Stimulated activated naive CD8-positive, alpha-beta T cell treated with anti-CD3 and anti-CD28 coated beads, Interleukin-15, amount 100 ng/mL, for 72 hours (primary cell): ENCODE measurements at places on chromosomes 2 and 18.

DNA sequence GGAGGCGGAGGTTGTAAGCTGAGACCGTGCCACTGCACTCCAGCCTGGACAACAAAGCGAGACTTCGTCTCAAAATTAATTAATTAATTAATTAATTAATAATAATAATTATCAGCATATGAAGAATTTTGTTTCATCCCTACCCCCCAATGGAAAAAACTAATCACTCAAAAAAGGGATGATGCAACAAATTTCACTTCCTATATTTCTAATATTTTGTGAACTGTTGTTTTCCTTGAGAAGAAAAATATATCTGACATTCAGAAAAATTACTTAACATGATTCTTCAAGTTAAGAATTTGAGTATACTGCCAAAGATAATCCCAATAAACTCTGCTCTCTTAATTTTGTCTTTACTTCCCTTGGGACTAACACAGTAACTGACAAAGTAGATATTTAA lies 28.1 kb downstream of the EXOC6B start:
- no peak for DNase-seq

- no peak for DNase-seq
Measured at GRCh38 chr2:101111262-101111838, 39.8 kb downstream of the TBC1D8 start.

DNA sequence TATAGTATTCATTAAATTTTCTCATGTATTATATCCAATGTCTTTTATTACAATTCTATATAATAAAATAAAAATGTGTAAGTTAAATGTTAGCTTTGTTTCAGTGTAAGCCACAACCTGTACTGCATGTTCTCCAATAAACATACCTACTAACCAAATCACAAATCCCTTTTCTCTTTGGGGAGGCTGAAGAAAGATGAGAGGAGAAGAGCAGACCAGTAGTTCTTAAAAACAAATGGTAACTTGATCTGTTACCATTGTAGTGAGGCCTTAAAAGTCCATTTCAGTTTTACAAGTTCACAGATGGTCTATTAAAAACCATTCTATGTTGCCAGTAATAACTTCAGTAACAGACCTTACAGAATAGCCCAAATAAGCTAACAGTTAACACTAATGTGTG lies 100.5 kb downstream of the SOS1 start:
- no peak for DNase-seq

DNA sequence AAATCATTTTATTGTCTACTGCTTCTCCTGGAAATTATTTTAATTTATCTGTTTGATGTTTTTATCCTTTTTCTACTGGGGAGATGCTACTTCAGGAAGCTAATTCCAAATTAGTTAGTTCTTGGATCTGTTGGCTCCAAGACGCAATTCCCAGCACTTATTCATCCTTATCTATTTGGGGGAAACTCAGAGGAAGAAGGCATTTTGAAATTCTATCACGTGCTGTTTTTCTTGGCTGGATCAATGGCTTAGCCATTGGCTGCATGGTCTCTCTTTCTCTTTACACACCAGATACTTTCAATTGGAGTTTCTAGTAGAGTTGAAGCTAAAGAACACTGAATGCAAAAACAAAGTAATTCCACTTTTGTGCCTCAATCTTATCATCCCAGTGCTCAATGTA lies 98.3 kb downstream of the RAPGEF4 start:
- DNase-seq = no peak

DNA sequence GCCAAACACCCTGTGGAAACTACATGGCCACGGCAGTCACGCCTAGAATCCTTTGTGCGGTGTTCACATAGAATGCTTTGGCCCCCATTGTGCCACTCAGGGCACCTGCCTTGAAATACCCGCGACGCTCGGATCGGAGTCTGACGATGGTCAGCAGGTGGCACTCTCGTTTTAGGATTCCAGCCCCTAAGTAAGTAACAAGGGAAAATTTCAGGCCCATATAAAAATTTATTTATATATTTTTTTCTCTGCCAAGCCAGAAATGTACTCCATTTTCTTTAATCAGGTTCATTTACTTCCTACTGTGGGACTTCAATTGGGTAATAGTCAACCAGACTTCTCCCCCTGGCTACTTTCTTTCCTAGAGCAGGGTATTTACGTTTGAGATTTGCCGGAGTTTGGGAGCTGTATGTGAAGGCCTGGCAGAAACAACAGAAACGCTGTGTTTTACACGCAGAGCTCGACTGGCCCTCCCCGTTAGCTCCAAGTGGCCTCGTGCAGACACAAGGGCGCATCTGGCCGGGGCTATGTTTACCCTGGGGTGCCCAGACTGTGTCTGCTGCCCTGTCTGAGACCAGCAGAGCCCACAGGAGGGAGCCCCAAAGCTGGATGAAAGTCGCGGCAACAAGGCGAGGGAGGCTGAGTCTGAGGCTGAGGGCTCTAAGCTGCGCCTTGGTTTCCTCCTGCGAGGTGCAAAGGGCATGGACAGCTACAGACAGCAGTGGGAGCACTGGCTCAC lies 41.6 kb downstream of the LRRC30 start:
- DNase-seq = no peak

DNA sequence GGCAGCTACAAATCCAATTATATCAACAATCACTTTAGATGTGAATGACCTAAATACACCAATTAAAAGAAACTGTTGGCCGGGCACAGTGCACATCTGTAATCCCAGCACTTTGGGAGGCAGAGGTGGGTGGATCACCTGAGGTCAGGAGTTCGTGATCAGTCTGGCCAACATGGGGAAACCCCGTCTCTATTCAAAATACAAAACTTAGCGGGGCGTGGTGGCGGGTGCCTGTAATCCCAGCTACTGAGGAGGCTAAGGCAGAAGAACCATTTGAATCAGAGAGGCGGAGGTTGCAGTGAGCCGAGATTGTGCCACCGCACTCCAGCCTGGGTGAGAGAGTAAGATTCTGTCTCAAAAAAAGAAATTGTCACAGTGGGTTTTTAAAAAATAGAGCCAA lies 49.5 kb downstream of the ATL2 start:
- no peak for DNase-seq

DNA sequence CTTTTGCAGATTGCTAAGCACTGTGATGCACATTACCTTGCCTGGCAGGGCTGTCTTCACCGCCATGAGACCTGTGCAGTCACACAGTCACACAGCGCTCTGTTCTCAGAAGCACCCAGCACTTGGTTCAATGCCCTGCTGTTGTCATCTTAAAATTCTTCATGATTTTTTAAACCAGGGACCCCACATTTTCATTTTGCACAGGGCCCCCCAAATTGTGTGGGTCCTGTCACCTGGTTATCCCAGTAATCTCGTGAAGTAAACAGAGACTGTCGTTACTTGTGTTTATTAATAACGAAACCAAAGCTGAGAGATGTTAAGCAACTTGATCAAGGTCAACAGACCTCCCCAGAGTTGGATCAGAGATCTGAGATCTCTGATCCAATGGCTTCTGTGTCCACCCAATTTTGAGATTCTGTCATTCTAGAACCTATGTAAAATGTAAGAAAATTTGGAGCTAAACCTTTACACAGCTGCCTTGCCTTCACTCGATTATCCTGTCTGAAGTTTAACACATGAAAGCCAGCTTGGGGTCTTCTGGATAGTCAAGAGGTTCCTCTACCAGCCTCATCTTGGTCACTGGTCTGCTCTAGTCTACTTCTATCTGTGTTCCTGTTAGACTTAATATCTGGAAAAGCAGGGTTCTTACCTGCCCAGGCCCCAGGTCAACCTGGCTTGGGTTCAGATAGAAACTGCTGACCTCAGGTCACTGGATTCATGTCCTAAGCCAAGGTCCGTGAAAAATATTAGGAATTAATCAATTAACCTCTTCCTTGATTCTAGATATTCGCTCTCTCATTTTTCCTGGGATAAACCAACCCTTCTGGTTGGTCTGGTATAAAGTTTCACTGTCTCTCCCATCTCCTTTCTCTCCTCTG lies 13.7 kb upstream of the TTC39C start:
- no peak for DNase-seq

DNA sequence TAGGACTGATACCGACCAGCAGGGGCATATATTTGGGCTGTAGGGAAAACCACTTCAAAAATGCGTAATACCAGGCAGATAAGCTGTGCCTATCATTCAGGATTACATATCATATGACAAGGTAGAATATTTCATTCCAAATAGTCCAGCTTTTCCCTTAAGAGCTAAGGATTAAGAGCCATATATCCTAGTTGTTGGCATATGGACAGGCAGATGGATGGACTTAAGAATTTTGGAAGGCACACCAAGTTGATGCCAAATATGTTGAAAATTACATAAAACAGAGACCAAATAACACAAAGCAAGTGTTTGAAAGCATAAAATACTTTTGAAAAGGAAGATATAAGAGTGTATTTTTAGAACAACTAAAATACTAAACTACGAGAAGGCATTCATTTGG lies 52.1 kb downstream of the LRRTM4 start:
- no peak for DNase-seq

GRCh38 chr2:109143214-109144187 lies 14.5 kb downstream of the SH3RF3 start:
- peak; percentile 39 for DNase-seq
